Pancreas (tissue), 10 donors: ENCODE measurements at places on chromosomes 3 and 15.

- no peak for DNase-seq
- no peak overlapping the region for H3K4me3 ChIP-seq
- H3K27ac ChIP-seq: no peak overlapping the region
- peaks cover 21% of the 10 kb centered on the region for H3K36me3 ChIP-seq
- peaks cover 6% of the 10 kb centered on the region for H3K4me1 ChIP-seq
- no peaks in the 10 kb centered on the region for H3K27me3 ChIP-seq
Observed at GRCh38 chr3:195715134-195715533, 5.6 kb upstream of the MUC20 start.

GRCh38 chr3:196524527-196524926, 9.4 kb upstream of the SMCO1 start:
- H3K27ac ChIP-seq: no peak overlapping the region
- no peaks in the 10 kb centered on the region for H3K4me1 ChIP-seq
- H3K4me3 ChIP-seq: no peak overlapping the region
- no peaks in the 10 kb centered on the region for H3K36me3 ChIP-seq

- no peaks in the 10 kb centered on the region for H3K4me1 ChIP-seq
- H3K4me3 ChIP-seq: no peak overlapping the region
- H3K36me3 ChIP-seq: no peaks in the 10 kb centered on the region
- DNase-seq: no peak
Observed at GRCh38 chr3:150469031-150469930, 61.2 kb downstream of the TSC22D2 start.

DNA sequence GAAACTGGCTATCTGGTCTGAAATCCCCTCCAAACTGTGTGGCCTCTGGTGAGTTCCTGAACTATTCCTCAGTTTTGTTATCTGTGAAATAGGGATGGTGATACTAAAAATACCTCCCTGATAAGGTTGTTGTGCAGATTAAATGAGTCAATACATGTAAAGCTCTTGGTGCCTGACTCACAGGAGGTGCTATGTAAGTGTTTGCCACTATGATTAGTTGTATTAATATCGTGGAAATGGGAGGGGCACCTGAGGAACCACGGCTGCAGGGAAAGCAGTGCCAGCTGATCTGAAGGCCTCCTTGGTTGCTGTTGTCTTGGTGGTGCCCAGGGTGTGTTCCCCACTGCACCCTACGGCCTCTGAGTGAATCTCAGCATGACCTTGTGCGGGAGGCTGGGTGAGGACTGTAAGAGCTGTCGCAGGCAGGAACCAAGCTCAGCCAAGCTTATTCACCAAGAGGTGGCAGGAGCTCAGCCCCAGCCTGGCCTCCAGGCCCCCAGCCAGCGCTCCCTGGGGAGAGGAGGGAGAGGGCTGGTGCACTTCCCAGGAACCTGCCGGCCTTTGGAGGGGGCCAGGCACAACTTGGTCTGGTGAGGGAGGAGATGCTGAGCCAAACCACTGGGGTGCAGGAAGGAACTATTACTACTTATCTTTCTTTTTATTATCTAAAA, 44.8 kb upstream of the CCDC174 start:
- no peak overlapping the region for H3K4me3 ChIP-seq
- H3K27me3 ChIP-seq: no peaks in the 10 kb centered on the region
- no peak for DNase-seq
- H3K4me1 ChIP-seq: peaks cover 4% of the 10 kb centered on the region

DNA sequence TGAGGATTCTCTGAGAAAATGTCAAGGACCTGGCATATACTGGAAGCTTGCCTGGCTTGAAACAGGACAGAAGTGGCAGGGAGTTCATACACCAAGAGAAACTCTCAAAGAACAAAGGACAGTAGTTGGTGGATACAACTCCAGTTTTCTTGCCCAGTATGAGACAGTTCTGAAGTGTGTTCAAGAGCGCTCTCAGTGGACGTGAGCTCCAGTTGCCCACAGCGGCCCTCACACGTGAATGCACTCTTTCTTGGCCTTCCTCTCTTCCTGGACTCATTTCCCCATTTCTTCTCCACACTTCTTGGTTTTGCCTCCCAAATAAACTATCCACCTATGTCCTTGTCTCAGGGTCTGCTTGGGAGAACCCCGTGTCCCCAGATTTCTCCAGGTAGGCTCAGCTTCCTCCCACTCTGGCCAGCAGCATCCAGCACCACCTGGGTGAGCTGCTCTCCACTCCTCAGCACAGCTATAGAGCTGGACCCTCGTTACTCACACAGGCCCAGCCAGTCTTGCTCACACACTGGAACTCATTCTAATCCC, 54.5 kb downstream of the DCLK3 start:
- H3K4me1 ChIP-seq: no peaks in the 10 kb centered on the region
- H3K27ac ChIP-seq: no peak overlapping the region
- H3K36me3 ChIP-seq: no peaks in the 10 kb centered on the region
- H3K4me3 ChIP-seq: no peak overlapping the region

- H3K4me1 ChIP-seq: no peaks in the 10 kb centered on the region
- no peak for DNase-seq
- no peak overlapping the region for H3K27ac ChIP-seq
- H3K27me3 ChIP-seq: no peaks in the 10 kb centered on the region
- no peaks in the 10 kb centered on the region for H3K36me3 ChIP-seq
Observed at GRCh38 chr15:75809986-75810750, 33.1 kb upstream of the UBE2Q2 start.

DNA sequence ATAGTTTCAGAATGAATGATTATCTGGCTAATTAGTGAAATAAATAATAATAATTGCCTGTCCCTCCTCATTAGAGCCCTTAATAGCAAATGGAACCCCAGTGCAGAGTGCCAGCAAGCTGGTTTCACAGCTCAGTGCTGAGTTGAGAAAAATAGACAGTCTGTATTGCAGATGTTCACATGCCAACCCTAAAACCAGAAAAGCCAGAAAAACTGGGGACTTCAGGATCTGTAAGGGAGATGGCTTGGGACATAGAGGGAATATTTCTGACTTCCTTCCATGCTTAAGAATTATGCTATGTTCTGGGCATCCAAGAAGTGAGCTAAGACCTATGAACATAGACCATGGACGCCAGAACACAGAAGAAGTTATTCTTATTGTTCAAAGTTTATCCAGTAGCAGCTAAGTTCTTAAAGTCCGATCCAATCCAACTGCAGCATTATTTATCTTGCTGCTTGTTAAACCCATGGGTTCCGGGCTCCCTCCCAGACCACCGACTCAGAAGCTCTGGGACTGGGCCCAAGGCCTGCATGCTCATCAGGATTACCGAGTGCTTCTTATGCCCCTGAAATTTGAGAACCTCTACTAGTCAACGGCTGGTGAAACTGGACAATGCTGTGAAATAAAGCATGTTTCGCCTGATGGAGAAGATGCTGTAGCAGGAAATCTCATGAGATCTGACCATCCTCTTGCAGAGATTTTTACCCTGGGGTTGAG, 158.3 kb downstream of the FOXB1 start:
- H3K27ac ChIP-seq: no peak overlapping the region
- peaks cover 4% of the 10 kb centered on the region for H3K27me3 ChIP-seq
- no peak for DNase-seq
- H3K36me3 ChIP-seq: no peaks in the 10 kb centered on the region
- no peaks in the 10 kb centered on the region for H3K4me1 ChIP-seq

DNA sequence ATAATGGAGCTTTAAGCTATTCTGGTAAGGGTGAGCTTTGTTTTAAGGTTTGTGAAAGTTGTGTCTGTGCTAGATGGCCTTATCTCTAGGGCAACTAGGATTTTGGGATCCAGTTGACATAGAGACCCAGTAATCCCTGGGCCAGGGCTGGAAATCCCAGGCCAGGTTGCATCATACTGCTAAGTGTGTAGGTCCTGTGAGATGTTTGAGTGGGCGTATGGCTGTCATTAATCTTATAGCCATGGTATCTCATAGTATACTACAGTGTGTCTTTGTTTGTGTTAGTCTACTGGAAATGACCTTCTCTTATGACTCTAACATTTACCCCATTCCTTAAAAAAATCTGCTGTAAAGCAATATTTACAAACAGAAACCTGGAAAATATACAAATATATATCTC, 151.4 kb downstream of the CACNA2D3 start:
- H3K27ac ChIP-seq: no peak overlapping the region
- no peak overlapping the region for H3K4me3 ChIP-seq
- no peak for DNase-seq
- no peaks in the 10 kb centered on the region for H3K4me1 ChIP-seq
- no peaks in the 10 kb centered on the region for H3K27me3 ChIP-seq

DNA sequence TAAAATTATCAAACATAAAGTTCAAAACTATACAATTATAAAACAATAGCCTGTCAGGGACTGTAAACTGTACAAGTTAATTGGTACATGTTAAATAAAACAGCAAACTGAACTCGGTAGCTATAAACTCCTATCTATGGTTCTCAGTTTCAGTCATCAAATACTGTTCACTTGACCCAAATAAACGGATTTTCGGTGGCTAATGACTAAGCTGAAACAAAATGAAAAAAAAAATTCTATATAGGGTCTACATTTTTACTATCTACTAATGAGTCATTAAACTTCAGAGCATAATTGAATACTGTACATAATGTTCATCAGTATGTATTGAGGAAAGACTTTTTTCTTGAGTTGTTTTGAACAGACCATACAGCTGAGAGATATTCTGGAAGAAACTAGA, 6.6 kb downstream of the PROK2 start:
- H3K36me3 ChIP-seq: no peaks in the 10 kb centered on the region
- no peaks in the 10 kb centered on the region for H3K4me1 ChIP-seq
- H3K4me3 ChIP-seq: no peak overlapping the region
- no peak overlapping the region for H3K27ac ChIP-seq

GRCh38 chr15:45476410-45476809, 46.1 kb downstream of the SLC30A4 start:
- no peaks in the 10 kb centered on the region for H3K4me1 ChIP-seq
- H3K27ac ChIP-seq: no peak overlapping the region
- H3K27me3 ChIP-seq: no peaks in the 10 kb centered on the region

GRCh38 chr3:124599147-124599765, 131.0 kb upstream of the UMPS start:
- H3K27ac ChIP-seq: no peak overlapping the region
- no peak overlapping the region for H3K4me3 ChIP-seq
- peaks cover 21% of the 10 kb centered on the region for H3K4me1 ChIP-seq

DNA sequence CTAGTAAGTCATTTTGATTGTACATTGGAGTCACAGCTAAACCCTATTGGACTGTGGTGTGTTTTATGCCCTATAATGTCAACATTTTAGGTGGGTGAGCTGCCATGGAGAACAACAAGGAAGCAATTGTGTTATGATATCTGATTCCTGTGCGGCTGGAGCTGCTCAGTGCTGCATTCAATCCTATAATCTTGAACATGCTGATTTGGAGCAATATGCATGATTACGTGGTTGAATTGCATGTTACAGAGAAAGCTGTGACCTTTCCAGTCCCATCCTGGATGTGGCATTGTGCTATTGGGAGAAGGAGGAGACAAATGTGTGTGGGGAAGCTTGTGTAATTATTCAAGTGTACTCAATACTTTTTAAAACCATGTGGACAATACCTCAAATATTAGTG, 20.1 kb upstream of the C3orf49 start:
- no peaks in the 10 kb centered on the region for H3K27me3 ChIP-seq
- H3K4me1 ChIP-seq: no peaks in the 10 kb centered on the region
- H3K27ac ChIP-seq: no peak overlapping the region
- DNase-seq: no peak

DNA sequence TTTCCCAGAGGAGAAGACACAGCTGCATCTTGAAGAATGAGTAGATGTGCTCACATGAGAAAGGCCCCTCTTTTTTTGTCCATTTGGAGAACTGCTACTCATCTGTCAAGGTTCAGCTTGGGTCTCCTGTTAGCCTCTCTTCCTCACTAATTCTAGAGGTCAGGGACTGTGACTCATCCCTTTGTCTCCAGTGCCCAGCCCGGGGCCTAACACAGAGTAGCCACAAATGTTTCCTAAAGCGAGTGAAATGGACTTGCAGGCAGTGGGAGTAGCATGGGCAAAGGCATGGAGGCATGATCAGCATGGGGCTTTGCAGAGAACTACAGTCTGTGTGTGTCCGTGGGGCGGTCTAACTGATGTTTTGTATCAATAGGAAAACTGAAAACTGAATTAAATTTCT, 33.9 kb upstream of the MRPS22 start:
- no peak for DNase-seq
- H3K27ac ChIP-seq: no peak overlapping the region
- H3K36me3 ChIP-seq: no peaks in the 10 kb centered on the region
- no peak overlapping the region for H3K4me3 ChIP-seq

DNA sequence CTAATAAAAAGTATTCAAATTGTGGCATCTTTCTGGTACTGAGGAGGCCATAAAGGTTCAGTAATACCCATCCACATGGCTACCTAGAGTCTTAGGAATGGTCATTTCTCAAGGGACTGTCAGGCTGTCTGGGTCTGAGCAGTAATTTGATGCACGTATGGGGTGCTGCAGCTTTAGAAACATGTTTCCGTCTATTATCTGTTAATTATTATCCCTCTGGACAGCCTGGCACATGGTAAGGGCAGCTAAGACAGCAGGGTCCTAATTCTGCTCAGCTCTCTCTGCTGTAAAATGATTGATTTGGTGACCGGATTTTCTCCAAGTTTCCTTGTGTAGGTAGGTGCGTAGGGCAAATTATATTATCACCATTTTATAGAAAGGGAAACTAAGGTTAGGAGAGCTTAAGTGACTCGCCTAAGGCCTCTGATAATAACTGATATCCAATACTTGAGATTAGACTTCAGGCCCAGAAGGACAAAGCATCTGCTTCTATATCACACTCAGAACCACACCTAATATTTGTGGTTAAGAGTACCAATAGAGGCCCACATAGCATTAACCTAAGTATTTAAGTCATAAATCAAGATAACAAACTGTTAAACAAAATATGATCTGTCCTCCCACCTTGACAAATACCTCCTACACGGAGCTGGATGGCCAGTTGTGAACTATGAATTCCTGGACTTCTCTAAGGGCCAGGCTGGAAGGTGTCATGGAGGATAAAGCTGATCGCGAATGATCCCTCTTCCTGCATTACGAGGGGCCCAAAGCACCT, 2.9 kb upstream of the RAP2B start:
- no peaks in the 10 kb centered on the region for H3K27me3 ChIP-seq
- no peak for DNase-seq
- H3K4me1 ChIP-seq: peaks cover 2% of the 10 kb centered on the region
- H3K36me3 ChIP-seq: no peaks in the 10 kb centered on the region
- no peak overlapping the region for H3K27ac ChIP-seq
- H3K4me3 ChIP-seq: no peak overlapping the region

DNA sequence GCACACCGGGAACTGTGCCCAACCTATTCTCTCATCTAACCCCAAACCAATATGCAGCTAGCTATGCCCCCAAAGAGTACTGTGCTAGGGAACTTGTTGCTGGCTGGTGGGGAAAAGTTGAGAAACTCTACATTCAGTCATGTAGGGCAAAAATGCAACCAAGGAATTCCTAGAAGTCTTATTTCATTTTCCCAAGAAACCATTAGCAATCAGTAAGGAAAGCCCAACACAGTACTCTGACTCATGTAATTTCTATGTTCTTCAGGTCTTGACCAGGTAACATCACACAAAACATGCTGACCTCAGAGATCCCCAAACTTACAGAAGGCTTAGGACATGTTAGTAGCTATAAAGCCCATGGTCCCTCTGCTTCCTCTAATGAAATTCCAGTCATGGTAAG, 52.1 kb downstream of the TASOR start:
- H3K27ac ChIP-seq: no peak overlapping the region
- H3K4me3 ChIP-seq: no peak overlapping the region
- no peaks in the 10 kb centered on the region for H3K27me3 ChIP-seq

- H3K4me3 ChIP-seq: peak within 1 kb of the TSS; percentile 34
- no peaks in the 10 kb centered on the region for H3K27me3 ChIP-seq
- H3K36me3 ChIP-seq: no peaks in the 10 kb centered on the region
- peak; percentile 98 for DNase-seq
- H3K4me1 ChIP-seq: peaks cover 13% of the 10 kb centered on the region
Observed at GRCh38 chr3:190321789-190322603, at the start of gene CLDN1. Gene CLDN1 (minus strand): TSS chr3:190322446. CDS start chr3:190322206, 240 bp downstream.

GRCh38 chr3:48776854-48777253, 59.8 kb upstream of the IP6K2 start:
- no peak for DNase-seq
- H3K4me3 ChIP-seq: no peak overlapping the region
- no peaks in the 10 kb centered on the region for H3K27me3 ChIP-seq
- H3K27ac ChIP-seq: no peak overlapping the region
